ENCODE measurements at places on chromosomes 3 and 15.

- DNase-seq: no peak
These were observed 21.3 kb downstream of the CHD2 start for GRCh38 chr15:92921215-92922131.

DNA sequence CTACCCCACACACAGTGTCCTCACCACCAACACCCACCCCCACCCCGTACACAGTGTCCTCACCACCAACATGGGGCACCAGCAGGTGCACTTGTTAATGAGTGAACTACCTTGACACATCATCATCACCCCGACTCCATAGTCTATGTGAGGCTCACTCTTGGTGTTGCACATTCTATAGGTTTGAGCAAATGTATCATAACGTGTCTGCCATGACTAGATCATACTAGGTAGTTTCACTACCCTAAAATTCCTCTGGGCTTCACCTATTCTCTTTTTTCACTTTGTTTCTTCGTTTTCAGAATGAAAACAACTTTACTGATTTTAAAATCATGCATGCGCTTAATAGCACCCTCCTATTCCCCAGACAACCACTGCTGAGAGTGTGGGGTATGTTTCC, 102.6 kb upstream of the SLC6A6 start:
- DNase-seq: no peak

GRCh38 chr3:29609328-29609811, 328.5 kb downstream of the RBMS3 start:
- DNase-seq: no peak

DNA sequence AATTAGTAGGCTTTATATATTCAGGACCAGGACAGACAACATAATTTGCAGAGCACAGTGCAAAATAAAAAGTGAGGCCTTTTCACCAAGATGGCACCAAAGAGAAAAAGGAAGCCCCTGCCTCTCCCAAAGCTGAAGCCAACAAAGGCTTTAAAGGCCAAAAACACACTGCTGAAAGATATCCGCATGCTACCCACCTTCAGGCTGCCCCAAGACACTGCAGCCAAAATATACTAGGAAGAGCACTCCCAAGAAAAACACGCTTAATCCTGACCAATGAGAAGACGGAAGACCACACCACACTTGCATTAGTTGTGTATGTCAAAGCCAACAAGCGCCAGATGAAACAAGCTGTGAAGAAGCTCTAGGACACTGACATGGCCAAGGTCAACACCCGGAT, 38.0 kb downstream of the PIK3CB start:
- no peak for DNase-seq

DNA sequence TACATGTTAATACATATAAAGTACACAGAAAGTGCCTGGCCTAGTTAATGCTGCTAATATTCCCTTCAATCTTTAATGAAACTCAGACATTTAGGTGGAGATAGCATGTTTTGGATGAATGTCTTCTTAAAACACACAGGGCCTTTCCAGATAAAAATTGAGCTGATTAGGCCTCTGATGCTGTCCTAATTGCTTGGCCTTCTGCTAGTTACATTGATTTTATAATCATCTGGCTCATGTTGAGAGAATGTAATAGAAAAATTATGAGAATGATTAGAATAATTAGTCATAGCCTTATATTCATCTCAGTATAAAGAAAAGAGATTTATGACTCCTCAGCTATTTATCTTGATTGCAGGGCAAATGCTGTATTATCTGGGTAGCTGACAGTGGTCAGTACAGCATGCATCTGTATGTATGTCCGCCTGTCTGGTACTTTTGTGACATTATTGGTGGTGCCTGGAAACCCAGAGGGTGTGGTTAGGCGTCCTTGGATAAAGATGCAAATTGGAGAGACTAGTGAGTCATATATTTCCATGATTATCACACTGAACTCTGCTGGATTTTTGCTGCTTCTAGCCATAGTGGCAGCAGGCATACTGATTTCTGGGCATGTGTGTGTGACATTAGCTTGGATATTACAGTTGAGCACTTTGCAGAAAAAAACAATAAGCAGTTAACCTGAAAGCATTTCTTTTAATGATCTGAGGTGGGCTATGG, 120.8 kb downstream of the FEZF2 start:
- no peak for DNase-seq

DNA sequence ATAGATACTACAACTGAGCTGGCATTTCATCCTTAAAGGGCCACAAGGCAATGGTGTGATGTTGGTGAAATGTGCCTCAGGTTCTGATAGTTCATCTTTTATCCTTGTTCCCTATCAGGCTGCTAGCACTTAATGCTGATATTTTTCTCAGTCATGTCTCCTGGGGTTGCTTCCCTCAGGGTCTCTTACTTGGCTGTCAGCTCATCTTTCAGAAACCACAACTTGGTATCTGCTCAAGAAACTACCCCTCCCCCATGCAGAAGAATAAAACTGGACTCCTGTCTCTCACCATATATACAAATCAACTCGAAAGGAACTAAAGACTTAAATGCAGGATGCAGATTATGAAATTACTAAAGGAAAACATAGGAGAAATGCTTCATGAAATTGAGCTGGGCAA, 308.1 kb downstream of the CHST2 start:
- no peak for DNase-seq

DNA sequence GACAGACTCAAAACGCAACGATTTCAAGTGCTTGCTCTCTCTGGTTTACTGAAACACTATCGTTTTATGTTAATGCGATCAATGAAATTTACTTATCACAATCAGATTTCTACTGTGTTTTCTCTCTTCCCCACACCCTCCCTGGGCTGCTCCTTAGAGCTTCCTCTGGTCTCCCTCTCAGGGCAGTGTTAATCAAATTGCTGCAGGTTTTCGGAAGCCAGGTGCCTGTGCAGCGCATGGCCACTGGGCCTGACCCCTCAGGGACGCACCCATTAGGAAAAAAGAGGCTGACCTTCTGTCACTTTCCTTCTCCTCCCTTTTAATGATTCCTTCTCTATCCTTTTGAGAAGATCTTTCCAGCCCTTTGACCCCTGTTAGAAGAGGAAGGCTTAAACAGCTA, 134.5 kb upstream of the ONECUT1 start:
- DNase-seq: no peak

DNA sequence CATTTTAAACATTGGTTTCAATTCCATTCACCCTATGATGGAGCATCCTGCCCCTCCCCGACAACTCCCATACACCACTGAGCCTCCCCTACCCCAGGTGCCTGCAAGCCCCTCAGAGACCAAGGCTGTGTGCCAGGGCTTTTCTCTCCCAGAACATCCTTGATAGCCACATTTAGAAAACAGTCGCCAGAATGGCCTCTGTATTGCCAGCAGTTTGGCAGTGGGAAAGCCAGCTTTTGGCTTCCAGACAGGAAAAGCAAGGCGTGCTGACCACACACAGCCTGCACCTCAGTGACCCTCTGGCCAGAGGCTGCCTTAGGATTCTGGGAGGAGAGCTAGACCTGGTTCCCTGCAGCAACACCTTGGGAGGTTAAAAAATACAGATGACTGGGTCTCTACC, 18.2 kb upstream of the HRH1 start:
- DNase-seq: no peak

DNA sequence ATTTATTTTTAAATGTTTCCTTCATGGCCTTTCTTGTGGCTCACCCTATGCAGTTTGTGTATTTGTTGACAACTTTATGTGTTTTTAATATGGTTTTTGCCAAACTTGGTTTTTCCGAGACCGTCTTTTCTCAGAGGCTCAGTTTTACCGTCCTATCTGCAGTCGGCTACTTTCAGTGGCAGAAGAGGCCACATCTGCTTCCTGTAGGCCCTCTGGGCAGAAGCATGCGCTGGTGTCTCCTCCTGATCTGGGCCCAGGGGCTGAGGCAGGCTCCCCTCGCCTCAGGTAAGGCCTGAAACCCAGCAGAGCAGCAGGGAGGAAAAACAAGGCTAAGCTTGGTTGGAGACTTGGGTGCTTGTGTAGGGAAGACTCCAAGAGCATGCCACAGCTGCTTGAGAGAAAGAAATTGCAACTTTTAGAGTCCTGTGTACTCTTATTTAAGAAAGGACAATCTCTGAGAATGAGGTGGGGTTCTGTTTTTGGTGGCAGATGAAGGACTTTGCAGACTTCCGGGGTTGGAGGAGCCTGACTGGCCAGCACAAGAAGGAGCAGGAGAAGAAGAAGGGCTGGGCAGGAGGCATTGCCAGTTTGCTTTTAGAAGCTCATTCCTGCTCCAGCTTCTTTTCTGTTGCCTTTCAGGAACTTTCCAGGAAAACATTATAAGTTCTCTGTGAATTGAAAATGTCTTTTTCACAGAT, at the start of gene TIGIT:
TIGIT (plus strand) TSS at position 191 of the 698 bp plus-strand sequence; CDS start at position 225, 34 bp downstream.
- DNase-seq: no peak

GRCh38 chr15:99202176-99202552, 47.2 kb downstream of the TTC23 start:
- DNase-seq: no peak
